ENCODE measurements at places on chromosomes 11 and 22.
A peak's percentile ranks its signal among the peaks of the same experiment; 100 is the strongest.

DNA sequence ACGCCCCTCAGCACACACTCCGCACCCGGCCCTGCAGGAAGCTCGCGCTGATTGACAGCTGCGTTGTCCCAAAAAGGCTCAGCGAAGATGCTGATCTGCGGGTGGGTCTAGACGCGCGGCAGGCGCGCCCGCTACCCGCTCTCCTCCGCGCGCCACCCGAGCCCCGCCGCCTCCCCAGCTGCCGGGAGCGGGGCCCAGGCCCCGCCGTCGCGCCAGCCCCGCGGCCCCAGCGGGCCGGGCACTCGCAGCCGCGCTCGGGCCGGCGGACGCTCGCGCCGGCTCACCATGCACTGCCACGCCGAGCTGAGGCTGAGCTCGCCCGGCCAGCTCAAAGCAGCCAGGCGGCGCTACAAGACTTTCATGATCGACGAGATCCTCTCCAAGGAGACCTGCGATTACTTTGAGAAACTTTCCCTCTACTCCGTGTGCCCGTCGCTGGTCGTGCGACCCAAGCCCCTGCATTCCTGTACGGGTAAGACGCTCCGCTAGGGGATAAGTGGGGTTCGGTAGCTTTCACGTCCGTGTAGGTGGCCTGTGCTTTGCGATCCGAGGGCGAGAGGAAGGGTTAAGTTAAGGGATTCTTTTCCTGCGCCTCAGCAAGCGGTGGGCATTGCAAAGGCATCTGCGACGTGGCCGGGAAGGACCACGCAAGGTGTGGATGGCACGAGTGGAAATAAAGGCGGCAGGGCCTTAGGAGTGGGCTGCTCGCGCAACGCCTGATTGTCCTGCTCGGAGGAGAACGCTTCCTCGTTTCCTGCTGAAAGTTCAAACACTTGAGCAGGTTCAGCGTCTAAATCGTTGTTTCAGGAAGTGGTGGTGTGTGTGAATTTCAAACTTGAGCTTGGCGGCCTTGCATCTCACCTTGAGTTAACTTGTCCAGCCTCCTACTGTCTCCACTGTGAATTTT is at the start of gene BARX2:
BARX2 (plus strand) TSS at position 98 of the 907 bp plus-strand sequence; CDS start at position 286, 188 bp downstream.
- no peak for DNase-seq

DNA sequence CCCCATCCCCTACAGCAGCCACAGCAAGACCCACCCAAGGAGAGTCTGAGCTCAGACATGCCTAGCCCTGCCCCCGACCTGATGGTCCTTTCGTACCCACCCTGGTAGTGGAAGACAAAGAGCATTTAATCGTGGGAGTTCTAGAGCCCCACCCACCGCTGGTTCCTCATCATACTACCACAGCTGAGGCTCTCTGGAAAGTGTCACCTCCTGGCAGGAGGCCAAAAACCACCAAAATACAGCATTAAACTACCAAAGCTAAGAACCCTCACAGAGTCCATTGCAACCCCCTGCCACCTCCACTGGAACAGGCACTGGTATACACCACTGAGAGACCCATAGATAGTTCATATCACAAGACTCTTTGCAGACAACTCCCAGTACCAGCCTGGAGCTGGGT is 311.1 kb downstream of the TENM4 start:
- DNase-seq = no peak

DNA sequence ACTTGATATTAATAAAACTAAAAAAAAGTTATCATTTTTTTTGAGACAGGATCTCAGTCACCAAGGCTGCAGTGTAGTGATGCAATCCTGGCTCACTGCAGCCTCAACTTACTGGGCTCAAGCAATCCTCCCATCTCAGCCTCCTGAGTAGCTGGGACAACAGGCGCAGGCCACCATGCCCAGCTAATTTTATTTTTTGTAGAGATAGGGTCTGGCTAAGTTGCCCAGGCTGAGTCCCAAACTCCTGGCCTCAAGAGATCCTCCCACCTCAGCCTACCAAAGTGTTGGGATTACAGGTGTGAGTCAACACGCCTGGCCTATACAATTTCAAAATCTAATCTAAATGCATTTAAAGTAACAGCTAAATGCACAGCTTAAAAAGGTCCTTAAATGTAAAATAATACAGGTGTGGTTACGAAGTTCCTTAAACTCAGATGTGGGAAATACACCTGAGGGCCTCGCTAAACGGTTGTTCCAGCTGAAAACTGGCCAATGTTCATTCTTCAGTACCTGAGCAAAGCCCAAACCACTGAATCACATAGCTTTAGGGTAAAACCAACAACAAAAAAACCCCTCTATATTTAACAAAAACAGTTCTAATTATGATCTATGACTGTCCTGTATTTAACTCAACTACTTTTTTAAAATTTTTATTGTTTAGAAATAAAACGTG is 11.8 kb downstream of the NAP1L4 start:
- DNase-seq = no peak

- DNase-seq = no peak
Measured at GRCh38 chr11:3849297-3849874, 6.1 kb upstream of the STIM1 start.

GRCh38 chr11:27663326-27663725 is 36.9 kb downstream of the BDNF start:
- no peak for DNase-seq

- DNase-seq = no peak
Measured at GRCh38 chr11:86119077-86119476, 50.2 kb upstream of the PICALM start.

DNA sequence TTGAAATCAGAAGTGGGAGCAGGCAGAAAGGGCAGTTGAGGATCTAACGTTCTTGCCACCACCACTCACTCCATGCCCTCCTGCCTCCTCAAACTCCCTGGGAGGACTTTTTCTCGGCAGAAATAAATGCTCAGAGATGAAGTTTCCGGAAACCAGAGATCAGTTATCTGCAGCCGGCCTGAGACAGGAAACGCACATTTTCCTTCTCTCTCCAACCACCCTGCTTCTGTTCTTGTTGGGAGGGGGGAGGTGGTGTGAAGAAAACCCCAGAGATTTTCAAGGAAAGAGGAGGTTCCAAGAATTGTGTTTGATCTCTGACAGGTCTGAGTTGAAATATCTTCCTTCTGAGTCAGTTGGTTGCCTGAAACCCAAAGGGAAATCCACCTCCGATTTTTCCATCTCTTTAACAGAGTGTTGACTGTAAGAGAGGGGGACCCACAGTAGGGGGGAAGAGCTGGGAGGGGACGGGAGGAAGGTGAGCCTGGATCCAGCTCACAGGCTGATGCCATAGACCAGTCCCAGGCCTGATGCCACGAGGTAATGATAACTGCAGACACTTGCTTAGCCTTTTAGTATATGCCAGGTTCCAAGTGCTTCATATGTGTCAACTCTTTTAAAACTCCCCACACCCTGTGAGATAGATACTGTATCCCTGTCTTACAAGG is 100.8 kb downstream of the TRAF6 start:
- DNase-seq = no peak

DNA sequence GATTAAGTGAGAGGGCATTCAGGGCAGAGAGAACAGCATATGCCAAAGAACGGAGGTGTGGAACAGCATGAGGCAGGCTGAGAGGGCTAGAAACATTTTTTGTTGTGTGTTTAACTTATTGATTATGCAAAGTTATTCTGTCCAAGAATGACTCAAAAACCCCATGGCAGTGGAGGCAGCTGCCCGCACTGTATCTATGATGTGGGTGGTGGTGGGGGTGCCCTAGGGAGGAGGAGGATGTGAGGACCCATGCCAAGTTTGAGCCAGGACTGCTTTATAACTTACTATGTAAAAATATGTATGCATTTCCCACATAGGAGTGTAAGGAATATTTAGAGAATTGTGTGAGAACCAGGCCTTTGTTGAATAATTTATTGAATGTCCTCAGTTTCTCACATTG is 85.4 kb upstream of the GNAZ start:
- no peak for DNase-seq

DNA sequence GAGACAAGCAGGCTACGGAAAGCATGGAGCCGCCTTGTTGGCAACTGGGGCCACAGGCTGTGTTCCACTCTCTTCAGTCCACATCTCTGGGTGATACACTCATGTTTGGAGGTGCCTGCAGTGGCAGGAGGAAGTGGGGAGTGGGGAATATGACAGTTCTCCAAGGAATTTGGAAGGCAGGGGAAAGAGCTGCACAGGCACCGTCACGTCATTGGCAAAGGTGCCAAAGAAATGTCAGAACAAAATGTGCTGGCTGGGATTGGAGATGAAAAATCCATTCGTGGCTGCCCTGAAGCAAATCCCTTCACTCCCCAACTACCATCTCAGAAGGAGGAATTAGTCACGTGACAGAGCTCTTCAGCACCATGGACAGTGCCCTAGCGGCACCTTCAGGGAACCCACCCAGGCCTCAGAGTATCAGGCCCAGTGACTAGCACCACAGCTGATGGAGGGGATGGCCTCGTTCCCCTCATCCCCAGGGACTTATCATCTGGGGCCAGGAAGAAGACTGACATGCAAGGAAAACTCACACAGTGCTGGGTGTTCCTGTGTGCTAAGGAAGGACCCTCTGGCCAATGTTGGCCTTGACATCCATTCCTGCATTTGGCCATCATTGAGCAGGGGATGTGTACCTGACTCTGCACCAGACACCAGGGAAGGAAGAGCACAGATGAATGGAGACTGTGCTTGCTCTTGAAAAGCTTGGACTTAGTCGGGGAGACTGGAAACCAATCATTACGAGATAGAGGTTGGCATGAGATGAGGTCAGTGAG is 48.5 kb upstream of the PRDM11 start:
- DNase-seq = peak; percentile 71

DNA sequence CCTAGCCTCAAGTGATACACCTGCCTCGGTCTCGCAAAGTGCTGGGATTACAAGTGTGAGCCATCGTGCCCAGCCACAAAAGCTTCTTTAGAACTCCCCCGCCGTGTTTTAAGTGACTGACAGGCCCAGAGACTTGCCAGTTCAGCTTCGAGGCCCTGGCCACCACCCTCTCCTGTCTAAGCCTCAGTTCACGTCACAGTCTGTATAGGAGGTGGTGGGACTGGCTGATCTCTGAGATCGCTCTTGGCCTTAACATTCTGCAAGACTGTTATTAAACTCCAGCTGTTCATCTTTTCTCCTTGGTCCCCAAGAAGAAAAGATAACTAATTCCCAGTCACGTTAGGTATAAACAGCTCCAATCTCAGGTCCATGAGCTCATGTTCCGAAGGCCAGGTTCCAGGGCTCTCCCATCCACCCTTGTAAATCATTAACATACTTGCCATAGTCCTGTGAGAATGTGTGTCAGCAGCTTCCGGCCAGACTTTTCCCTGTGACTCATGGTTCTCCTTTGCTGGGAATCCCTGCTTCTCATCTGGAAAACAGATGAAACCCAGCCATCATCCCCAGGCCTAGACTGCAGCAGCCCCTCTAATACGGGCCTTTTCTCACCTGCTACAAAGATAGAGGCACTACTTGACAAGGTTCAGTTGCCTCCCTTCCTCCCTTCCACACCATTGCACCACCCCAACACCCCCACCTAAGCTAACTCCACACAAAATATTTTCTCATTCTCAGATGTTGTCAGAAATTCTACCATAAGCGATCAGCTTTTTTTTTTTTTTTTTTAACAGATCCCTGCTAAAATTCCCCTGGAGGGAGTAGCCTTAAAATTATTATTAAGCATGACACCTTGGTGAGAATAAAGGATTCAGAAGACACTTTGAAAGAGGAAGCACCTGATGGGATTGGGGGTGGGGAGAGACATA is 5.6 kb upstream of the KIAA0930 start:
- no peak for DNase-seq

DNA sequence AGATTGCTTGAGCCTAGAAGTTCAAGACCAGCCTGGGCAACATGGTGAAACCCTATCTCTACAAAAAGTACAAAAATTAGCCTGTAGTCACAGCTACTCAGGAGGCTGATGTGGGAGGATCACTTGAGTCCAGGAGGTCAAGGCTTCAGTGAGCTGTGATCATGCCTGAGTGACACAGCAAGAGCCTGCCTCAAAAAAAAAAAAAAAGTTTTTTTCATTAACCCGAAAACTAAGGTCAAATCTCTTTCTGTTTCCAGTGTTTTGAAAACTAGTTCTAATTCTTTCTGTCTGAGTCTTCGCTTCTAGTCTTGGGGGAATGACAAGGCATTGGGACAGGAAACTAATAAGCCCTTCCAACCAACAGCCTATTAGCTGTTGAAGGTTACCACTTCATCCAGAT is 57.6 kb downstream of the LIF start:
- no peak for DNase-seq

DNA sequence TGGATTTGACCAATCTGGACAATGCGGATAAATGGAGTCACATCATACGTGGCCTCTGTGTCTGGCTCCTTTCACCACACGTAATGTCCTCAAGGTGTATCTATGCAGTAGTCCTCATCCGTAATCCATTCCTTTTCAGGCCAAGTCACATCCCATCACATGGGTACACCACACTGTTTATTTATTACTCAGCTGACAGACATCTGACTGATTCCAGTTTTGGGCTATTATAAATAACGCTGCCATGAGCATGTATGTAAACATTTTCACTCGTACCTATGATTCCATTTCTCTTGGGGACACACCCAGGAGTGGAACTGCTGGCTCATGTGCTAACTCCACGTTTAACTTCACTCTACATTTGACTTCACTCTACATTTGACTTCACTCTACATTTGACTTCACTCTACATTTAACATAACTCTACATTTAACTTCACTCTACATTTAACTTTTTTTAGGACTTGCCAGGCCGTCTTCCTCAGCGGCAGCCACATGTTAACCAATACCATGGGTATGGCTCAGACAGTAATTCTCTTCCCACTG is 52.1 kb downstream of the SHANK2 start:
- DNase-seq = no peak

Measured in iPS DF 6.9 (cell line).